ENCODE measurements at places on chromosomes 7 and 10. TPM values are rescaled to one million over a fixed set of nuclear protein-coding genes. Genes with fewer than 3 reads are reported as not detected.

Gene METTL27
- 6.0 TPM for total RNA-seq

Gene TAS2R3
- total RNA-seq = 2.6 TPM

Gene GATA3
- not detected for total RNA-seq

Gene GCK
- total RNA-seq = not detected

Gene IKZF1
- 9.2 TPM for total RNA-seq

Gene AKR1C3
- 634 TPM for total RNA-seq

- H3K27ac ChIP-seq = no peak overlapping the region
- DNase-seq = no peak
- peaks cover 6% of the 10 kb centered on the region for H3K4me1 ChIP-seq
- no peak overlapping the region for H3K4me3 ChIP-seq
- H3K36me3 ChIP-seq = no peaks in the 10 kb centered on the region
These were observed 12.2 kb downstream of the UBE3C start for GRCh38 chr7:157150882-157151281.

- no peaks in the 10 kb centered on the region for H3K27me3 ChIP-seq
- no peak for DNase-seq
- no peak overlapping the region for H3K4me3 ChIP-seq
- H3K27ac ChIP-seq = no peak overlapping the region
- no peaks in the 10 kb centered on the region for H3K36me3 ChIP-seq
These were observed 355.2 kb upstream of the LRGUK start for GRCh38 chr7:133771788-133772419.

DNA sequence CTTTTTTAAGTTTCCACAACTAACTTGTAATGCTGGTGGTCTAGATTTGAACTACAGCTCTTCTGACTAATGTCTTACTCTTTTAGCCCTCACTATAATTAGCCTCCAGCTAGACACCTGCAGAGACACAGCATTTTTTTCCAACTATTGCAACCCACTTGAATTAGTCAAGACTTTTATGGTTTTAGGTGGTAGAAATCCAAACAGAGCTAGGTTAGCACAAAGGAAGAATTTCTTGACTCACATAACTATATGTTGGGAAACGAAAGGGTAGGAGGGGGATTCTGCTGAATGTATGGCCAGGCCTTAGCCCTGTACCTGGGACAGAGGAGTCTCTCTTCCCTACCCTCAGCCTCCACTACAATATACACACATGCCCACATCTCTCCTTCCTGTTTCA, 586.1 kb downstream of the INHBA start:
- H3K4me3 ChIP-seq = no peak overlapping the region
- no peaks in the 10 kb centered on the region for H3K36me3 ChIP-seq
- no peak for DNase-seq
- no peak overlapping the region for H3K27ac ChIP-seq
- no peaks in the 10 kb centered on the region for H3K4me1 ChIP-seq
- H3K27me3 ChIP-seq = no peaks in the 10 kb centered on the region

- no peak for DNase-seq
- H3K4me3 ChIP-seq = no peak overlapping the region
These were observed 8.0 kb downstream of the ELFN1 start for GRCh38 chr7:1678081-1678543.

GRCh38 chr10:5071411-5072198, 22.6 kb upstream of the AKR1C3 start:
- H3K4me3 ChIP-seq = no peak overlapping the region
- no peaks in the 10 kb centered on the region for H3K36me3 ChIP-seq
- peaks cover 35% of the 10 kb centered on the region for H3K4me1 ChIP-seq
- no peaks in the 10 kb centered on the region for H3K27me3 ChIP-seq
- peak overlapping the region; percentile 83 for H3K27ac ChIP-seq
- DNase-seq = peak; percentile 52

DNA sequence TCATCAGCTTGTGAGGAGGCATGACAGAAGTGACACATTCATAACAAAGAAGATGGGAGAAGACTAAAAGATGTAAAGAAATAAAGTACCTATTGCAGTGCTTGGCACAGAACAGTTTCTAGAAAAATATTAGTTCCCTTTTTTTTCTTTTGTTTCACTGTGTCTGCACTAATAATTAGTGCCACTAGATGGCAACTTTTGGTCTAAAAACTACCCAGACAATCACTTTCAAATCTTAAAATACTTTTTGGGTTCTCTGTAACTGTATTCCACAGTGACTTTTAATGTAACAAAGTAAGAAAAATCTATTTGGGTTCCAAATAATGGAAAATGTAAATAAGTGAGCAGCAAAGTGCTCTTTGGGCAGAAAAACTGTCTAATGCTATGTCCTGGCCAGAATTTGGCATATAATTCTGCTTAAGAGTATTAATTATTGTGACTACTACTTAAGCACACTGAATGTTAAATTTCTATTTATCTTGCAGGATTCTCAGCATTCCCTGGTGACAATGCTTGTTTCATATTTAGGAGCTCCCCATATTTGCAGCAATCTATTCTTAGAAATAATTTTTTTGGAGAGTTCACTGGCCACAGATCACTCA, 134.8 kb upstream of the KIF5B start:
- H3K4me1 ChIP-seq = peaks cover 17% of the 10 kb centered on the region
- no peaks in the 10 kb centered on the region for H3K36me3 ChIP-seq
- no peak for DNase-seq
- no peak overlapping the region for H3K27ac ChIP-seq
- no peak overlapping the region for H3K4me3 ChIP-seq

DNA sequence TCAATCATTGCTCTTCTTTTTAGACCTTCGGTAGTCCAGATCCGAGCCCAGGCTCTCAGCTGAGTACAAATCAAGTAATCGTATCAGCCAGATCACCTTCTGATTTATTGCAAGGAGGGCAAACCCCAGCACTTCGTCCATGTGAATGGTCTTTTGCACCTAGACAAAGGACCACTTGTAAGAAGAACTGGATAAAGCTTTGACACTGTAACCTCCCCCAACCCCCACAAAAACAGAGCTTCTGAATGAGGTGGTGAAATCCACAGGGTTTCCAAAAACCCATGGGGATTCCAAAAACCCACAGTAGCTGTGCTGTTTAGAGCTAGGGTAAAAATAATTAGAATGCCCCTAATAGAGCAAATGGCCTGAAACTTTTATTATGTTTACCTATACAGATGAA, 148.8 kb upstream of the ODAD2 start:
- H3K27me3 ChIP-seq = no peaks in the 10 kb centered on the region
- no peak overlapping the region for H3K27ac ChIP-seq
- H3K36me3 ChIP-seq = peaks cover under 1% of the 10 kb centered on the region

GRCh38 chr10:112985690-112986543, 35.9 kb downstream of the TCF7L2 start:
- peaks cover 17% of the 10 kb centered on the region for H3K4me1 ChIP-seq
- DNase-seq = no peak
- peaks cover 4% of the 10 kb centered on the region for H3K36me3 ChIP-seq

DNA sequence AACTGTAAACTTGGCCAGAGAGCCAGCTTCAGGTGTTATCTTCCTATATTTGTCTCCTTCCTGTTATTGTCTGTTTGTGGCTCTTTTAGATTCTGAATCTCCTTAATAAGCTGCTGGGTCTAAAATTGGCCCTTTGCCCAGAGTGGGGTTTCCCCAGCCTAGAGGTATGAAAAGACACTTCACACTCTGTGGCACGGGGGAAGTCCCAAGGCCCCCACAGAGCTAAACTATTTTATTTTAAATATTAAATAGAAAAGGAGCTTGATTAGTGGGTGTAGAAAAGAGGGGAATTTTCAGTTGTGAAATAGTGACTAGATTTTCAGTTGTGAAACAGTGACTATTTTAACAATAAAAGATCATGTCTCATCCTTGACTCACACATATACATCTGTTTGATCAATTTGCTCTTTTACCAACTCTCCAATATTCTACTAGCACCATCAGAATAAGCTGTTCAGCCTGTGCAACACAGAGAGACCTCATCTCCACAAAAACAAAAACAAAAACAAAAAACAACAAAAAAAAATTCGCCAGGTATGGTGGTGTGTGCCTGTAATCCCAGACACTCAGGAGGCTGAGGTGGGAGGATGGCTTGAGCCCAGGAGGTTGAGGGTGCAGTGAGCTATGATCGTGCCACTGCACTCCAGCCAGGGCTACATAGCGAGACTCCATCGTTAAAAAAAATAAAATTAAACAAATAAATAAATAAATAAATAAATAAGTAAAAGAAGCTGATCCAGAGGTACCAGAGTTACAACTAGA, 24.9 kb upstream of the ADO start:
- no peaks in the 10 kb centered on the region for H3K4me1 ChIP-seq
- no peaks in the 10 kb centered on the region for H3K27me3 ChIP-seq
- H3K27ac ChIP-seq = no peak overlapping the region
- no peaks in the 10 kb centered on the region for H3K36me3 ChIP-seq
- DNase-seq = peak; percentile 61

GRCh38 chr10:129586898-129587443, 119.9 kb downstream of the MGMT start:
- H3K27ac ChIP-seq = no peak overlapping the region
- no peaks in the 10 kb centered on the region for H3K4me1 ChIP-seq
- no peaks in the 10 kb centered on the region for H3K27me3 ChIP-seq
- H3K36me3 ChIP-seq = no peaks in the 10 kb centered on the region
- no peak overlapping the region for H3K4me3 ChIP-seq

GRCh38 chr10:124709861-124710260, 34.3 kb downstream of the FAM53B start:
- no peaks in the 10 kb centered on the region for H3K36me3 ChIP-seq
- H3K27me3 ChIP-seq = no peaks in the 10 kb centered on the region
- no peak overlapping the region for H3K4me3 ChIP-seq
- H3K27ac ChIP-seq = peak overlapping the region; percentile 80

DNA sequence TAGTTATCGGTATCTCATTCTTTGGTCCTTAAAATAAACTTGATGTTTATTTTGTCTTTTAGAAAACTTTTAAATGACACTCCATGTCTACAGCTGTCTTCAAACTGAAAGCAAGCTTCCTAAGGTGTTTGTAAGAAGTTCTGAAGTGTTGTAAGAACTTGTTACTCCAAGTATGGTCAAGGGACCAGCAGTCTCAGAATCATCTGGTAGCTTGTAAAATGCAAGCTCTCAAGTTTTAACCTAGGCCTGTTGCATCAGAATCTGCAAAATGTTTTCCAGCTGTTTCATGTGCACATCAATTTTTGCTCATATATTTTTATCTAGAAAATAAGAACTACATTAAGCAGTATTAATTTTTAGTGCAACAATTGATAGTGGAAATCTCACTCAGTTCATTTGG, 104.1 kb downstream of the THSD7A start:
- no peaks in the 10 kb centered on the region for H3K4me1 ChIP-seq
- no peak overlapping the region for H3K27ac ChIP-seq
- H3K36me3 ChIP-seq = no peaks in the 10 kb centered on the region
- no peak overlapping the region for H3K4me3 ChIP-seq
- no peaks in the 10 kb centered on the region for H3K27me3 ChIP-seq

DNA sequence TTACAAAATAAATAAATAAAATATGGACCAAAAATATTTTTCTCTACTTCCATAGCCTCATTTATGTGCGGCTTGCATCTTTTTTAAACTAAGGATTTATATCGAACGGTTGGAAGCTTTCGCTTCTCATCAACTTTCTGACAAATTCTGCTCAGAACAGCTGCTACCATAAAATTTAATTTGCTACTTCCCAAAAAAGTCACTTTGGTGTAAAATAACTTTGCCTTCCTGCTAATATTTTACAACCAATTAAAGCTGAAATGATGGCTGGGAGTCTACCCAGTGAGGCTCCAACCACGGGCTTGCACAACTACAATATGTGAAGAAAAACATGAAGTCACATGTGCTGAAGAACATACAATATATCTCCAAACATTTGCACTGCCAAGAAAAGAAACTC, 253.1 kb upstream of the NEBL start:
- H3K4me1 ChIP-seq = no peaks in the 10 kb centered on the region
- no peaks in the 10 kb centered on the region for H3K27me3 ChIP-seq
- DNase-seq = no peak
- no peak overlapping the region for H3K4me3 ChIP-seq
- H3K36me3 ChIP-seq = no peaks in the 10 kb centered on the region

DNA sequence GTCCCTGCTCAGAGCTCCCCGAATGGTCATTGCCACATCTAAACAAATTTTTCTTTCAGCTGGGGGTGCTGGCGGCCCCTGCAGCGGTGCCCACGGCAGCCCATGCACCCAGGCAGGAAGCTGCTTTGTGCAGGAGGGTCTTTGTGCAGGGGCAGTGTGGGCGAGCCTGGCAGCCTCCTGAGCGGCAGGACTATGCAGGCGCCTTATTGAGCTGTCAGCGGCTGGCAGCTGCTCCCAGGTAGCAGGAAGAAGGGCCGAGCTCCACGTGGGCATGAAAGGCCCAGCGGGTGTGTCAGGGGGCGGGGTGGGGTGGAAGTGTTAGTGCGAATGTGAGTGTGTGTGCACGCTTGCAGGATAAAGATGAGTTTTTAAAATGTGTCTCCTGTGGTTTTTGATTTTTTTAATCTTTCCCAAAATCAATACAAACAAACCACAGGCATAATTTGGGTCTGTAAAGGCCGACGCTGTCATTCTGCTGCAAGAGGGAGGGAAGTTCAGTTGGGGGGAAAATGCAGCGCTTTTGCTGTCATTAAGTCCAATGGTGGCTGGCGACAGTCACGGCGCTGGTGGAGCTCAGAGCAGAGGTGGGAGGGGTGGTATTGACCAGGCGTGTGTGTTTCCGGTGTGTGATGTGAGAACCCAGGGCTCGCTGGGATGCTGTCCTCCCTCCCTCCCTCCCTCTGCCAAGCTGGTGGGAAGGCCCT, 83.9 kb downstream of the LHPP start:
- H3K4me1 ChIP-seq = peaks cover 5% of the 10 kb centered on the region
- H3K27ac ChIP-seq = no peak overlapping the region
- no peak overlapping the region for H3K4me3 ChIP-seq
- peak; percentile 50 for DNase-seq
- no peaks in the 10 kb centered on the region for H3K36me3 ChIP-seq

GRCh38 chr10:49647554-49647953, 31.9 kb upstream of the C10orf53 start:
- no peak overlapping the region for H3K4me3 ChIP-seq
- no peaks in the 10 kb centered on the region for H3K36me3 ChIP-seq
- no peaks in the 10 kb centered on the region for H3K4me1 ChIP-seq
- no peak for DNase-seq

GRCh38 chr7:30553546-30553945, 41.1 kb upstream of the GARS1 start:
- H3K27me3 ChIP-seq = no peaks in the 10 kb centered on the region
- H3K27ac ChIP-seq = no peak overlapping the region
- H3K4me3 ChIP-seq = no peak overlapping the region

GRCh38 chr7:149662591-149663095, 110.7 kb downstream of the ZNF467 start:
- H3K4me1 ChIP-seq = no peaks in the 10 kb centered on the region
- peaks cover 3% of the 10 kb centered on the region for H3K27me3 ChIP-seq
- H3K4me3 ChIP-seq = no peak overlapping the region
- H3K27ac ChIP-seq = no peak overlapping the region
- no peaks in the 10 kb centered on the region for H3K36me3 ChIP-seq

GRCh38 chr10:53737132-53737531, 964.5 kb upstream of the MBL2 start:
- no peaks in the 10 kb centered on the region for H3K27me3 ChIP-seq
- no peaks in the 10 kb centered on the region for H3K4me1 ChIP-seq
- DNase-seq = no peak
- H3K27ac ChIP-seq = no peak overlapping the region
- no peaks in the 10 kb centered on the region for H3K36me3 ChIP-seq

Measured in transverse colon (tissue), 4 donors.